Activated T-cell treated with anti-CD3 and anti-CD28 coated beads, Interleukin-2, amount 50 U/mL, for 24 hours (primary cell): ENCODE measurements at places on chromosomes 5 and 9.

DNA sequence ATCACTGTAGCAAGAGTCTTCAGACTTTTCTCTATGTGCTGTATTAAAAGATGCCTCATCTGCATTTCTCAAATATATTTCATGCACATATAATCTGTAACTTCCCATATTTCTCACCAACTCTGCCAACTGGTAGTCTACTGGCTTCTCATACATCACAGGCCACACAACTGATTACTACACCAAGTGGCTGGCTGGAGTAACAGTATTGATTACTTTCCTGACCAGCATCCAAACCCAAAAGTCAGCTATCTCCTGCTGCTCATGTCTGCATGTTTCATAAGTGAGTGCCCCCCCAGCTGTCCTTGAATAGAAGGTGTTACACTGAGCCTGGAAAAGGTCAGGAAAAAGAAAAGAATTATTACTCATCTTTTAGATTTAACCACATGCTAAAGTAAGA, 17.4 kb downstream of the ERCC8 start:
- no peak for DNase-seq

DNA sequence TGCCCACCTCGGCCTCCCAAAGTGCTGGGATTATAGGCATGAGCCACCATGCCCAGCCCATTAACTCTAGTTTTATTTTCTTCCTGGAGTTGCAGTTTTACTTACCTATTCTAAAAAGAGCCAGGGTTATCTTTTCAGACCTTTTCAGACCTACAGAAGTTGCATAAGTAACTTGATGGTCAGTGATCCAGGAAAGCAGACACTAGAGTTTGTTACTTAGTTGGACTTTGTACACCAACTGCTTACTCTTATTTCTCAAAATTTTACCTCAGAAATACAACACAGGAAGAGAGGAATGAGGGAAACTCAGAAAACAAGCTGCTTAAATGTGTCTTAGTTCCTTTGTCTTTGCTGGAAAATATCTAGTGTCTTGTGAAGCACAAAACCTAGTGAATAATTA, 25.4 kb downstream of the RAD23B start:
- DNase-seq = no peak

DNA sequence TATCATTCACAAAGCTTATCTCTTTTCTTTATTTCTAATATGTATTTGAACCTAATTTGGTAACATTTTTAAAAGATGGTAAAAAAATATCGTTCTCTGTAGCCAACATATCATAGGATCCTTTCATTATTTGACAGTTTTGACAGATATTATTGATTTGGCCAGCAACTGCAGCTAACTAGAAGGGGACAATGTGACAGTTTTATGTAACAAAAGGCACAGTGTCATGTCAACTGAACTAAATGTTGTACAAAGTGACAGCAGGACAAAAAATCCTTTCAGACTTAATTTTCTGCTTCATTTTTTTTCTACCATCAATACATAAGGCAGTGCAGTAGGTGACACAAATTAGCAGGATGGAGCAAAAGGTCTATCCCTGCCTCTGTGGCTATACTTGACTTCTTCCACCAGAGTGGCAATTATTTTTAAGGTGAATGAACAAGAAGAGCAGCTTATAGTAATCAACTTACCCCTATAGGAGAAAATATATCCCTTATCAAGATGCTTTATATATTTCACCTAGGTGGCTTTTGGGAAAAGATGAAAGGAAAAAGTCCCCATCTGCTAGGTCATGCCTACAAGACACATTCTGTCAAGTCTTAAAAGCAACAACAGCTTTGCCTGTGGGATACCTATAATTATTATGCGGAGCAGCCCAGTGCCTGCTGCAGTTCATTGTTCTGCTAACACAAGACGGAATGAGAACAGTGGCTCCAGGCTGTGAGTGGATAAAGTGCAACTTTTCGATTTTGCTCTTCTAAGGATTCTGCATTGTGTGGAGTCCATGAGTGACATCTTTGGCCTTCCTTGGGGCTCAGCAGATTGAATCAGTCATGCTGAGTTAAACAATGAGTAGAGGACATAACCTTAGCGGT, 694.9 kb downstream of the ISL1 start:
- DNase-seq = no peak

- DNase-seq = no peak
Observed at GRCh38 chr9:99073985-99074901, 30.7 kb upstream of the TGFBR1 start.

GRCh38 chr5:95262933-95263660, 21.8 kb downstream of the MCTP1 start:
- DNase-seq = no peak

DNA sequence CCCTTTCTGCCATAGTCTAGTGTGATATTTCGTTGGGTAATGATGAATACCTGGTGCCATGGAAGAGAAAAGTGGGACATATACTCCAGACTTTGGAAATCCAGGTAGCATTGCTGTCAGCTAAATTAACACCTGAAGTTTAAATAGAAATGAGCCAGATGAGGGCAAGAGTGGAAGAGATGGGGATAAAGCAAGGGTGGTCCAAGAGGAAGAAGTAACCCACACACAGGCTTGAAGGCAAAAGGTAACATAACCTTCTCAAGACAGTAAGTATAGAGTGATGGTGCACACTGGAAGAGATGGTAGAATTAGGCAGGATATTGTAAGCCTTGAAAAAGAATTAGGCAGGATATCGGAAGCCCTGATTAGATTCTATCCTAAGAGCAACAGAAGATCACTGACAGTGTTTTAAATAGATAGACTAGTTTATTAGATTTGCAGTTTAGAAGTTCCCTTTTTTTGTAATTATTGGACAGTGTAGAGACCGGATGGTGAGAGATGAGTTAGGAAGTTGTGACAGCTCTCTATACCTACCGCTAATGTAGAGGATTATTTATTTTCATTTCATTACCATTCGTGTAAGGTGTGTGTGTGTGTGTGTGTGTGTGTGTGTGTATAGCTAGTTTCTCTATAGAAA, 16.8 kb downstream of the ANXA1 start:
- DNase-seq = no peak
